GM23248 (cell line): ENCODE measurements at places on chromosomes 6 and 20.

GRCh38 chr6:168007592-168008338 is 10.3 kb downstream of the KIF25 start:
- DNase-seq, result peak; percentile 96

DNA sequence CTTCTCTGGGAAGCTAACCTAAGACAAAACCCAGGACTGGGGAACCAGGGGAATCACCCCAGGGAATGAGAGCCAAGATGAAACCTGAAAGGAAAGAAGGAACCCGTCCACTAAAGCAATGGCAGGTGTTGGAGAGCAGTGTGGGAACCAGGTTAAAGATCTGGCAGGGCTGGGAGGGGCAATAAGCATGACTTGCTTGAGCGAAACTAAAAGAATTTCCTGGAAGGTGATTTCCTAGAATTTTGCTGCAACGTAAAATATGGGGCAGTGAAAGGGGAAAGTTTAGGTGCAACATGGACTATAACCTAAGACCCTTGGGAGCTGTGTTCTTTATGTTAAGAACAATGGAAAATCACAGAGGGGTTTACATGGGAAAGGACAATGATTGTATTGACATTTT is 126.2 kb upstream of the SSTR4 start:
- DNase-seq, result no peak

DNA sequence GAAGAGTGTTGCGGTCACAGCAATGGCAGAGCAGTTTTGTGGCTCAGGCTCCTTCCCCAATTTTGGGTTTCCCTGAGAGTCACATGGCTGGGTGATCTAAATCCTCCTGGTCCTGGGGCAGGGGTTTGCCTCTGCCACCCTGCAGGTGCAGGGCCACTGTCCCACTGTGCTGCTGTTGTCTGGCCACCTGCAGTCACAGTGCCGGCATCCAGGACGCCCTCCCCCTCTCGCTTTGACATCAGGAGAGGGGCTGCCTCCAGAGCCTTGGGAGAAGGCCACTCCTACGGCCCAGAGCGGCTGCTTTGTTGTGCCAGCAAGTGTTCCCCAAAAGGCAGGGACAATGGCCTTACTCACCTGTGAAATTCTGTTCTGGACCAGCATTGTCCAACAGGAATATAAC is 449.0 kb downstream of the QKI start:
- no peak for DNase-seq

DNA sequence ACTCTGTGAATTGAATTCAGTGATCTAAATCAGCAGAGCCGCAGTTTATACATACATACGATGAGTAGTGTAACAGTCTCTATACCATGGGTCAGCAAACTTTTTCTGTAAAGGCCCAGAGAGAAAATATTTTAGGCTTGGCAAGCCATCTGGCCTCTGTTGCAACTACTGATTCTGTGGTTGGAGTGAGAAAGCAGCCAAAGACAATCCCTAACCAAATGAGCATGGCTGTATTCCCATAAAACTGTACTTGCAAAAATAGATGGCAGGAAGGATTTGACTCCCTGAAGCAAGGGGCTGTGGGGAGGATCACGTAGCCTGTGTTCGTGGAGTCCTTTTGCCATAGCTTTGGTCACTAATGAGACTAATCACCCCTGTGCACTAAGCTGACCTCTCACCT is 17.9 kb upstream of the MOCS1 start:
- DNase-seq, result peak; percentile 58

DNA sequence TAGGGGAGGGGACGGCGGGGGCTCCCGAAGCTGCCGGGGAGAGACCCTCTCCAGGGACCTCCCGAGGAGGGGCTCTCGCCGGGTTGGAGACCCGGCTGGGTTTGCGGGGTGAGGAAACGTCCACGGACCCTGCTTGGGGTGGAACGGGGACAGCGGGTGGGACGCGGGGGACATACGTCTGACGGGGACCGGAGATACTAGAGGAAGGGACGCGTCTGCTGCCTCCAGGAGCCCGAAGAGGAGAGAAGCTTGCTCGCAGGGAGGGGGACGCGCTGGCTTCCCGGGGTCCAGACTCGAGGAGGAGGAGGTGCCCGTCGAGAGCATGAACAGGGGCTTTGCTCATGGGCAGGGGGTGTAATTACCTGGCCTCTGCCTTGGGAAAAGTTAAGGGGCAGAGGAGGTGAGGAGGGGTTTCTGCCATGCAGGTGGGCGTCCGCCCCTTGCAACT is 593 bp downstream of the DNMT3B start:
- DNase-seq, result peak; percentile 48

DNA sequence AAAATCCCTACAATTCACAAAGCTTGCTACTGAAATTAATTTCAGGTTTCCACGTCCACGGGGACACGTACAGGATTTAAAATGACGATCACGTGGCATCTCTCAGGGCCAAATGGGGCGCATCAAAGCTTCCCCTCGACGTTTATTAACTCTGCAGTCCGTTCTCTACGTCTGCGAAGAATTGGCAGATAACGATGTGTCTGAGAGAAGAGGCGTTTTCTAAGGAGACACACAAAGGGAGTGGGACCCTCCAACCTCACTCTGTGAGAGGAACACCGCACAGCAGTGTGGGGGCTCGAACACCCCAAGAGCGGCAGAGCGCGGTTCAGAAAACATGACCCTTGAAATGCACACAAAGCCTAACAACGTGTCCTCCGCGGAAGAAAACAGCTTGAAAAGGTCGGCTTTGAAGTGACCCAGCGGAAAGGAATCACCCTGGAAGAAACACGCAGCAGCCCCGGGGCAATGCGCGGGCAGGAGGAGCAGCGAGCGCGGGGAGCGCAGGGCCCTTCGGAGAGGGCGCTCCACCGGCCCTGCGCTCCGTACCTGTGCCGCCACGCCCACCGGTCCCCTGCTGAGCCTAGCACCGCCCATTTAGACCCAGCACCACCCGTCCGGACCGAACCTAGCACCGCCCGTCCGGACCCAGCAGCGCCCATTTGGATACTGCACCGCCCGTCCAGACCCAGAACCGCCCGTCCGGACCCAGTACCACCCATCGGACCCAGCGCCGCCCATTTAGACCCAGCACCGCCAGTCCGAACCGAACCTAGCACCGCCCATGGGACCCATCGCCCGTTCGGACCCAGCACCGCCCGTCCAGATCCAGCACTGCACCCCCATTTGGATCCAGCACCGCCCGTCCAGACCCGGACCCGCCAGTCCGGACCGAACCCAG is 1.1 kb upstream of the AFDN start:
- DNase-seq, result peak; percentile 76

GRCh38 chr6:169850746-169851145 is 99.3 kb downstream of the ERMARD start:
- no peak for DNase-seq

DNA sequence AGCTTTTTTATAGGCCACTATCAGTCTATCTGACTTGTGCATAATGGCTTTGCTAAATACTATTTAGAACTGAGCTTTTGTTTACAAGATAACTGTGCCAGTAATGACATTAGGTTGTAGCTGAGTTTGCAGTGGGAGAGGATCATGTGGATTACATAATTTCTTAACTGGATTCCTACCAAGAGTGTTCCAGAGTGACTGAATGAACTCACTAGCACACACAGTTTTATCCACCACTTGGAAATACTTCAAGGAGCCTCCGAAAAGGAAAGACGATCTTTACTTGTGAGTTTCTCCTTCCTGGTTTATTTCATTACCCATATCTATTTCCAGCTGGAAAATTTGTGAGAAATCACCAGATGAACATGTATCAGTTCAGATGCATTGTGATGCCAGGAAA is 10.9 kb upstream of the SYNE1 start:
- peak; percentile 47 for DNase-seq

- no peak for DNase-seq
Observed at GRCh38 chr6:93087606-93088005, 331.8 kb downstream of the EPHA7 start.

DNA sequence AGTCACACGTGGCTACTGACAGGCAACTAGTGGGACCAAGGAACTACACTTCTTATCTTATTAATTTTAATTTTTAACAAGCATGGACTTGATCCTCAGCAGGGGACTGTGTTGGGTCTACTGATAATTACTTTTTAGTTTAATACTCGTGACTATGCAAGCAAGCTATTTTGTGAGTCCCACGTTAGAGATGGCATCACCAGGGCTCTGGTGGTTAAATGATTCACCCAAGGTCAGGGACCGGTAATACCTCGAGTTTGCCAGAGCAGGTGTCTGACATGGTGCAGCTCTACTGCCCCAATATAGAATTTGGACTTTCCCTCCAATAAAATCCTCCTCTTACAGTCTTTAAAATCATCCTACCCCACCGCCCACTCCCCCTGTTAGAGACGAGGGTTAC is 98.6 kb upstream of the RIN2 start:
- DNase-seq, result peak; percentile 15

- no peak for DNase-seq
Observed at GRCh38 chr6:158290659-158291058, 21.6 kb upstream of the TULP4 start.

GRCh38 chr20:32188376-32189122 is 19.0 kb downstream of the PLAGL2 start:
- no peak for DNase-seq

DNA sequence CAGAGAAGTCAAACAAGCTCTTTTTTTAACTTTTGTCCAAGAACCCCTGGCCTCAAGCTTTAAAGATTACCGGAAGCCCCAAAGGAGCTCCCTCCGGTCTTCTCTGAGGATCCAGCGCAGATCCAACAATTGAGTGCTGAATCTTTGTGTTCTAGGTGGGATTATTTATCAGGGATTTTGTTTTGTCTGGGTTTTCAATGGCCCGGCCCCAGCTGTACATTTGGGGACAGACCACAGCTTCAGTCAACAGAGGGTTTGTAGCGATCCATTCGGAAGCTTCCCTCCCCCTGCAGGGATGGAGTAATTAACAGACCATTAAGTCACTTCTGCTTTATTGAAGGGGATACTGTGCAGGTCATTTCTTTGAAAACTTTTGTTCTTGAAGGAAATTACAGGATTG is 7.8 kb downstream of the OLIG3 start:
- no peak for DNase-seq
